ENCODE measurements at places on chromosomes 5 and 9.
A peak's percentile ranks its signal among the peaks of the same experiment; 100 is the strongest.

DNA sequence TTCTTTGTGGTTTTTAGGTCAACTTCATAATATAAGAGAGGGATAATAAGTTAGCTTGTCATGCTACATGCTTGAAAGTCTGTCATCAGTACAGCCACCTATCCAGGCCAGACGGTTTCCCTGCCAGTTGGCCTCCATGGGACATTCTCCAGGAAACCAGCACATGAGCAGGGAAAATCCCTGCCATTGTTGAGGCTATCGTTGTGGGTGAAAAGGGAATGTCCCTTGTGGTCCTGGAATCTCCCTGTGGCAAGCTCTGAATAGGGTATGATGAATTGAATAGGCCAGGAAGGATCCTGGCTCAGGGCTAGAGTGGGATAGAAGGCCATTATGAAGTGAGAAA lies 12.3 kb downstream of the F2RL1 start:
- DNase-seq = no peak

DNA sequence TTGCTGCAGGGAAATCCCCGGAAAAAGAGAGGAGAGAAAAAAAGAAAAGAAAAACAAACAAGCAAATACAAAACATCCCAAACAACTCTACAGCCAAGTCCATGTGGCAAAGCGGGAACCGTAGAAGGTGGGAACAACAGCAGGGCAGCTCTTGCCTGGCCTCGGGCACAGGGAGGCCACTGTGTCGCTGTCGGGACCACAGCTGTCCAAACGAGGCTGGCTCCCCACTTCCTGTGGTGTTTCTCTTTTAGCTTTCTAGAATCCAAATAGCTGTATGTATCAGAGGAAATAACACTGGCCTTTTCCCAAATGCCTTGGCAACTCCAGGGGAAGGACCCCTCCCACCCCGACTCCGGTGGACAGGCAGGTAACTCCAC lies 41.6 kb upstream of the EQTN start:
- no peak for DNase-seq

DNA sequence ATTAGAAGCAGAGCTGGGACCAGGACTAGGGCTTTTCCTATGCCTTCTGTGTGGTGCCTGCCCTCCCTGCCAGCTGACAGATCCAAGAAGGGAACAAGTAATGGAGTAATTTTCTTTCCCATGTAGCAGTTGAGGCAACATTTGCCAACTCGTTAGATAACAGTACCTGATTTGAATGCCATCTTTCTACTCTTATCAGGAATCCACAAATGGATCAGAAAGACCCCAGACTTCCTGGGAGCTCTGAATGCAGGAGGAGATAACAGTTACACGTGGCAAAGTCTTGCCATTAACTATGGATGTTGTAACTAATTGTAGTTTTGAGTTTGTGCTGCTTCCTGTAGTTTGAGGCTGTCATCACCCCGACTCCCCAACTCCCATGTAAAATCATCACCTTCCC lies 39.2 kb downstream of the RCL1 start:
- no peak for DNase-seq

DNA sequence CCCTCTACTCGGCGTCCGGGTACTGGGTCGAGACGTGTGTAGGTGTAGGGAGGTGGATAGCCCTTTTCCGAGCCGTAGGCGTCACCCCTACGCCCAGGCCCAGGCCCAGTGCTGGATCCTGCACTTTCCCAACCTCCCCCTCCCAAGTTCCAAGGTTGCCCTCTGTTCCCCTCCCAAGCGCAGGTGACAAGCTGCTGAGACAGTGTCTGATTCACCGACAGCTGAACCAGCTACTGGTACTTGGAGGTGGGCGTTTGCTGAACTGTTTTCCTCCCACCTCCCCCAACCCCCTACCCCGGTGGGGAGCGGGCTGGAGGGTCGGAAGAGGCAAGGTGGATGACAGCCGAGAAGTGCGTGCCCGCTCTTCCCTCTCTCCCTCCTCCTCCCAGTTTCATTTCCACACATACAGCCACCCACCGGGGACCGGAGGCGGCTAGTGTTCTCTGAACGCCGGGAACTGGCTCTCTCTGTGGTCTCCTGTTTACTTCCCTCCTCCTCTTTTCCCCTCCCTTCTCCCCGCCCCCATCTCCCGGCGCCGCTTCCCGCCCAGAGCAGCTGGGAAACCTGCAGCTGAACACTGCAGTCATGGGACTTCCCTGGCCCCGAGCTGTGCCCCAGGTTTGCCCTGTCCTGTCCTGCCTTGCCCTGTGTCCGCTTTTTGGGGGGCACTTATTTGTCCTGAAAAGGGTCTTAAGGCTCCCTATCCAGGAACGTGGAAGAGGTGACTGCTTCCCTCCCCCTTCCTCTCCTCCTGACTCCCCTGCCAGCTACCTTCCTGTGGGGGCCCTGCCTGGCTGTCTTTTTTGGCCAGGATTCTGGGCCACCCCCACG lies 6.2 kb upstream of the KLF9 start:
- DNase-seq = peak; percentile 81

- no peak for DNase-seq
Observed at GRCh38 chr9:107094370-107094769, 188.7 kb upstream of the RAD23B start.

GRCh38 chr5:7978991-7979390 lies 110.0 kb downstream of the MTRR start:
- DNase-seq = no peak

DNA sequence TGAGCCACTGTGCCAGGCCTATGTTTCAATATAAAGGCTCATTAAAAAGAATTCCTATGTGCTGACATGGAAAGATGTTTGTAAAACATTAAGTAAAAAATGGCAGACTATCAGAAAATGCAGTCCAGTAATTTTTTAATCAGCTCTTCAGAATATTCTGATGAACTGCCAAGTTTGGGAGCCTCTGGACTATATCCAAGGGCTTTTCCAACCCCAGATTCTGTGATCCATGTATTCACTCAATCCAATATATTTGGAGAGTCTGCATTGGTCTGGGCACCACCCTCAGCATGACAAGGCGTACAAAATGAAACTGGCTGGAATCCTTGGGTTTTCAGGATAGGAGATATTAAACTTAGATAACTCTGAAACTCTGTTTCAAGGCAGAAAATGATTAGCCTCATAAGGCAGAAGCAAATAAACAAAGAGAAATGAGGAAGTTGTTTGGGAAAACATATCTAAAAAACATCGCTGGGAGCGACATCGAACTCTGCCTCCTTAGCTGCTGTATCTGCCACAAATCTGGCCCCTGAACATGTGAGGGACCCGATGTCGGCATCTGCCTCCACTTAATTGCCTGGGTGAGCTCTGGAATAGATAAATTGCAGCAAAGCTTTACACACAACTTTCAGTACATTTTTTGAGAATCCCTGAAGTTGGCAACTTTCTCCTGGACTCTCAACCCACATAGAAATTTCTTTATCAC lies 14.4 kb downstream of the PDE6A start:
- DNase-seq = no peak

DNA sequence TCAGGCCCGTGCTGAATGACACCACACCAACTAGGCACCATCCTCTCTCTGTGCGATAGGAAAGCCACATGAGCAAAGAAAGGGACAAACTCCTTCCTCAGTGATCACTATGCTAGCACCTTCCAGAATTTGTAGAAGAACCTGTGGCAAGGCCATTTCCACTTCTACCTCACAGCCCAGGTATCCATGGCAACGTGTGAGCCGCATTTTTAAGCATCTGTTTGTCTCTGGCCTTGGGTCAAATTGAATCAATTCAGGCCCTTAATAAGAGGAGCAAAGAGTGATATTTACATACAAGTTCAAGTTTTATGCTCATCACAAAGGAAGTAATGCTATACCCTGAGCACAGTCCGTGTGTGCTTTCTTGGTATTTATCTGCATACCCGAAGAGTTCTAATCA lies 179.3 kb downstream of the SLC12A2 start:
- DNase-seq = no peak

DNA sequence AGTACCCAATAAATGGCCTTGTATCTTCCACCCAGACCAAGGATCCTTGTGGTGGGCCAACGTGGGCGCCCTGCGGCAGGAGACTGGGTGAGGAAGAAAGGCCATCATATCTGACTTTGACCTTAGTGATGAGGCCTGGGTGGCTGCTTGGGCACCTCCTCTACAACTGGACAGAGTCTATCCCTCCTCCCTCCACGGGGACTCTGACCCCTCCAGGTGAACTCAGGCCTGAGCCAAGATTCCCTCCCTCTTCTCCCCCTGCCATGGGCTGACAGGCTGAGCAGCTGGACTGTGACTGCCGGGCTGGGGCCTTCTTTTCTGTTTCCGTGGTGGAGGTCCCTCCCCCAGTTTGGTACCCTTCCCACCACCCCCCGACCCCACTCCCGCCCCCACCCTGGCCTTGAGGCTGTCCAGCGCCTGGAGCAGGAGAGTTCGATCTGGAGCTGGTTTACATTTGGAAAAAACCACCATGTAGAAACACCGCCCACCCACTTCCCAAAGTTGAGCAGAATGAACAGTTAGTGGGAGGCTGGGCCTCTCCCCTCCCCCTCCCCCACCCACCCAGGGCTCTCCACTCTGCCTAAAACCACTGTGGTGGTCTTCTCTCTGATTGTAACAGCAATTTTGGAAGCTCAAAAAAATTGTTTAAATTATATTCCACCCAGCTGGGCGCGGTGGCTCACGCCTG lies 1.2 kb upstream of the PHYHD1 start:
- DNase-seq = no peak

DNA sequence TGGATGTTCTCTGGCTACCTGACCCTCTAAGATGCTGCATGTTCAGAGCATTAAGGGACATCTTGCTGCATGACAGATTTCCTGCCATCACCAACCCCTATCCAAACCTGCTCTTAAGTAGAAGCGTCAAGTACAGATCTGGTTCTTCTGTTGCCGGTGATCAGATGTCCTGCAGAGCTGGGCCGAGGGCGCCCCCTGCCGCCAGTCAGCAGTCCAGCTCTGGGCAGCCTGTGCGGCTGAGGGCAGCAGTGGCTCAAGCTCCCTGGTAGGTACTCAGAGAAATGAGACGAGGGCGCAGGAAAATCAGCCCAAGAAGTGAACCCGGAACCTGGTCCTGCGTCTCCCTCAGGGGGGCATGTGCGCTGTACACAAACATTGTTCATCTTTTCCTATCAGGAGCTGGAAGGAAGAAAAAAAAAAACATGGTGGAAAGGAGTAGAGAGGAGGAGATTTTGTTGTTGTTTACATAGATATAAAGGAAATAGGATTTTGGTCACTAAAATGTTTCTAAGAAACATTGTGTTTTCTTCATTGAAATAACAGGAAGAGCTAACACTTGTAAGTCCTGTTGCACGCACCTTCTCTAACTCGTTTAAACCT lies 95.8 kb downstream of the CFAP90 start:
- peak; percentile 4 for DNase-seq

- DNase-seq = no peak
Observed at GRCh38 chr5:158737536-158738027, 362.1 kb downstream of the EBF1 start.

GRCh38 chr5:53479590-53480415 lies 626 bp upstream of the FST start:
- DNase-seq = peak; percentile 81

GRCh38 chr9:125161284-125161918 lies 18.1 kb upstream of the SCAI start:
- DNase-seq = no peak

GRCh38 chr5:180595046-180595379 lies 3.7 kb upstream of the SCGB3A1 start:
- no peak for DNase-seq

DNA sequence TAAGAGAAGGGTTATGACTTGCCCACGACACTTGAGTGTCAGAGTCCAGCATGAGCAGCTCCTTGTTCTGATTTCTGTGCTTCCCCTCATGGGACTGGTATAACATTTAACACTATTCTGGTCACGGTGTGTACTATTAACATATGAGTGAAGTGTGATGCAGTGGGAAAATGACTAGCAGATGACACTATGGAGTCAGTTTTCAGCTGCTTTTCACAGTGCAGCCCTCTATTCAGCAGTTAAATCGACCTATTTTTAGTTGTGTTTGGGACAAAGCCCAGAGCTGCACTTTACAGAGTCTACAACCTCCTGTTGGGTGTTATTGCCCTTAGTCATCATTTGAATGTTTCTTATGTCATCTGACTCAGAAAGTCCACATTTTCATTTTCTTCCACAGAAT lies 59.1 kb downstream of the CHSY3 start:
- peak; percentile 25 for DNase-seq

GRCh38 chr9:104923289-104923688 lies 4.7 kb downstream of the ABCA1 start:
- DNase-seq = peak; percentile 38

DNA sequence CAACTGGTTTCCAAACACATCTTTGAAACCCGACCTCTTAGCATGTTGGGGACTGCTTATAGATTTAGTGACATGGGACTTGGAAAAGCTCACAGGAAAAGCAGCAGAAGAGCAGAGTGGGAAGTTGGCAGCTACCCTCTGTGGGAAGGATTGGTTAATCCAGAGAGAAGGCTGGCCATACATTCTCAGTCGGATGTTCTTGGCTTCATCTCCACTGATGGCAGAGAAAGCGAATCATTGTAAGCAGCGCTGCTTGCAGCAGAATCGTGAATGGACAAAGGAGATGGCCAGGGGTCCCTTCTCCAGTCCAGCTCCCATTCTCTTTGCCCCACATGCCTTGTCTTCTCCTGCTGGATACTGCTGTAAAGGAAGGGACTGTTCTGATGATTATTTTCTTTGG lies 62.7 kb downstream of the MEGF10 start:
- peak; percentile 25 for DNase-seq

- no peak for DNase-seq
Observed at GRCh38 chr9:122780026-122780425, 8.7 kb upstream of the OR5C1 start.

DNA sequence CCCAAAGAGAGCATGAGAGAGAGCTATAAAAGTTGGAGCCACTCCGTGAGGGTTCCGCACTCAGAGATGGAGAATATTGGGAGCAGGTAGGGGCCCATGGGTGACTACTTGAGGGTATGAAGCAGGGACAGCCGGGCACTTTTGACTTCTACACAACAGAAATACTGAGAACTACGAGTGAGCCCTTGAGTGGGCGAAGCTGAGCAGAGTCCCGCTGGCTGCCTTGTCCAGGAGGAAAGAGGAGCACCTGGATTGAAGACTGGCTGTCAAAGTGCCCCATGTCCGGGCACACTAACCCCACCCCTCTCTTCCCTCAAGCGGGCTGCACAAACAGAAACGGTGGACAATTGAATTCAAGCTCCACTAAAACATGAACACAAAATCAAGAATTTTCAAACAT lies 33.6 kb downstream of the FYB1 start:
- no peak for DNase-seq

DNA sequence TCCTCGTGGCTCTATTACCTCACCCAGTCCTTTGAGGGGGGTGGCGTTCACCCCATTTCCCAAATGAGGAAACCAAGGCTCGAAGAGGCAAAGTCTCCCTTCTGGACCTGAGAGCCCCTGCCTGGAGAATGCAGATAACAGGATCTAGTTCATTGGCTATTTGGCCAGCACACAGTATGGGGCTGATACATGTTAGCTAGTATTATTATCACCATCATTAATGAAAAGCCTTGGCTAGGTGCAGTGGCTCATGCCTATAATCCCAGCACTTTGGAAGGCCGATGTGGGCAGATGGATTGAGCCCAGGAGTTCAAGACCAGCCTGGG lies 4.3 kb downstream of the SH3GLB2 start:
- no peak for DNase-seq

Measured in muscle of arm (tissue), 14 donors.